ENCODE measurements at places on chromosomes 7 and 10.

- DNase-seq = no peak
Measured at GRCh38 chr7:18290223-18290622, 205.3 kb upstream of the HDAC9 start.

DNA sequence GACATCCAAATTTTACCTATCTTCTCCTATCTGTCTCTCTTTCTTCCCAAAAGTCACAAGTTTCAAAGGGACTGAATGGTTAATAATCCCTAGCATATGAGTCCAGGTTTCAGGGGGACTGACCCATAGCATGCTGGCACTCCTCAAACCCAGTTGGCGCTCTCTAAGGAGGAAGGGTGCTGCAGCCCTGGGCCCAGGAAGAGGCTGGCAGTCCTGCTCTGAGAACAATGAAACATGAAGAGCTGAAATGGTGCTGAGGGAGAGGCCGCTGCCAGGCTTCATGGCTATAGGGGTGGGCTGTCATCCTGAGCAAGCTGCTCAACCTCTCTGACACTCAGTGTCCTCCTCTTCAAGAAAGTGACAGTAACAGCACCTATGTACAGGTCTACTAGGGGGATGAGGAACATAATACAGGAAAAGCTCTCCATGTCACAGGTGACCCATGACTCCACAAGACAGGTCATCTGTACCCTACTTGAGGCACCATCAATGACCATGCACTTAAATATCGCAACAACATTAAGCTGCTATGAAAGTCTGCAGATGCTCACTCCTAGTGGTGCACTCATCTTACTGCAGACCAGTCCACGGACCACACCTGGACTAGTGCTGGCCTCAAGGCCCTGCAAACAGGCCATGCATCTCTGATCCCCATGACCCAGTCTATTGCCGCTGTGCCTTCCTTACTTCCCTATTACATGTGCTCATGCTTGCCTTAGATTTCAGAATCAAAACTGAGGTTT, 17.0 kb downstream of the COBL start:
- no peak for DNase-seq

DNA sequence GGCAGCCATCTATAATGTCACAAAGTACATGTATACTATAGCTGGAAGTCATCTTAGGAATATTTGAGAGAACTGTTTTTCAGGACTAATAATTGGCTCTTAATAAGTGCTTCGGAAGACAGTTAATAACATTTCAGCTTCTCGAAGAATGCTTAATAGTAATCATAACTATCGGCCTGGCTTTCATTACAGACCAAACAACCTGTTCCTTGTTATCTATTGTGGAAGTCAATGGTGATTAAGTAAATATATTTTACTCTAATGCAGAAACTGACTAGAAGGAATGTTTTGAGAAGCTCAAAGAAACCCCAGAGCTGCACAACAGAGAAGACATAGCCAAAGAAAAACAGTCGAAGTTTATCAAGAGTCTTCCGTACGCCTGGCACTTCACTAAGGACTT, 106.8 kb upstream of the FAM133B start:
- DNase-seq = no peak

- DNase-seq = no peak
Measured at GRCh38 chr10:118944959-118945633, 84.4 kb upstream of the NANOS1 start.
